ENCODE measurements at places on chromosomes 2 and 18.

GRCh38 chr18:48528861-48529260, 10.0 kb upstream of the CTIF start:
- no peak for DNase-seq

DNA sequence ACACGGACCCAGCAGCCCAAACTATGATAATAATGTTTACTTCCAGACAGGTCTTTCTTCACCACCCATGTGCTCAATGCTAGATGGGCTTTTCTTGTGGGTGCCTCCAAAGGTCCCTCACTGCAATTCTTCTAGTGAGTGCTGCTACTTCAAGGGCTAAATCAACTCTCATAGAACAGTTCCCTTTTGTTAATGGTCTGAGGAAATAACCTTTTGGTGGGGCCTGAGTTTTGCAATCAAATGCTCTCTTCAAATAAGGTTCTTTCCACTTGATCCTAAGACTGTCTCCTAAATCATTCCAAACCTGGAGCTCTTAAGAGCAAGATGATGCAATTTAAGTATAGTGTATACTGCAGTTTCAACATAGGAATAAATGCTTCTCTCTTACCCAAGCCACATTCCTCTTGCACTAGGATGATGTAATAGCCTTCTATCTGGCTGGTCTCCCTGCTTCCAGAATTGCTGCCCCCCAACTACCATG, 6.0 kb downstream of the NEMP2 start:
- DNase-seq, result peak; percentile 47

- DNase-seq, result no peak
Observed at GRCh38 chr2:230843132-230843531, 21.6 kb upstream of the ITM2C start.

GRCh38 chr2:141871913-141872634, 258.7 kb downstream of the LRP1B start:
- DNase-seq, result no peak

DNA sequence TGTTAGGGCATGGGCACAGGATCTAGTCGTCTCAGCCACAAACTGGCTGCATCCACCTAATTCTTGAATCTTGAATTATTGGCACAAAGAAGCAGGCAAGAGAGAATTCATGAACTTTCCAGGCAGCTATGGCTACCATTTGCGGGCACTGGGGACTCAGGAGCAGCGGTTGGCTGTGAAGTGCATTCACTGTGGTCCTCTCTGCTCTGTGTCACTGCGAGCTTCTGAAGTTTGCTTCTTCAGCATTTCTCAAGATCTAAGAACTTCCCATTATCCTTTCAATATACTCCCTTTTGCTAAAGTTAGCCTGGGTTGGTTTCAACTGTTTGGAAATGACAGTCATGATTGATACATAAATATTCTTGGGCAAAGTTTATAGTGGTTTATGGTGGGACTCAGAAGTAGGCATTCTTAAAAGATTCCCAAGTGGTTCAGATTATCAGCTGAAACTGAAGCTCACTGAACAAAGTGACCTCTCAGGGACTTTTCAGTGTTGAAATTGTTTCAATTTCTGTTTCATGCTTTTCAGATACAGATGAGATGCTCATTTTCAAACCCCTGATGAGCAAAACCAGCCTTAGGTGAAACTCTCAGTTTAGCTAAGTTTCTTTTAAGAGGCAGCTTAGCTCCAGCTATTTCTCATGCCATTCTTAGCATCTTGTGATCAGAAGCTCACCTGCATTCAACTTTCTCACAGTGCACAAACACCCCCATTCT, 1258.3 kb upstream of the GYPC start:
- no peak for DNase-seq

- DNase-seq, result no peak
Observed at GRCh38 chr18:29056800-29057199, 879.9 kb upstream of the CDH2 start.

GRCh38 chr2:14773696-14774095, 141.2 kb downstream of the LRATD1 start:
- DNase-seq, result no peak

GRCh38 chr18:2939317-2939716, 73.6 kb downstream of the LPIN2 start:
- no peak for DNase-seq

- no peak for DNase-seq
Observed at GRCh38 chr18:13007248-13007560, 16.0 kb downstream of the CEP192 start.

- no peak for DNase-seq
Observed at GRCh38 chr2:48527226-48527885, 2.6 kb upstream of the STON1 start.

DNA sequence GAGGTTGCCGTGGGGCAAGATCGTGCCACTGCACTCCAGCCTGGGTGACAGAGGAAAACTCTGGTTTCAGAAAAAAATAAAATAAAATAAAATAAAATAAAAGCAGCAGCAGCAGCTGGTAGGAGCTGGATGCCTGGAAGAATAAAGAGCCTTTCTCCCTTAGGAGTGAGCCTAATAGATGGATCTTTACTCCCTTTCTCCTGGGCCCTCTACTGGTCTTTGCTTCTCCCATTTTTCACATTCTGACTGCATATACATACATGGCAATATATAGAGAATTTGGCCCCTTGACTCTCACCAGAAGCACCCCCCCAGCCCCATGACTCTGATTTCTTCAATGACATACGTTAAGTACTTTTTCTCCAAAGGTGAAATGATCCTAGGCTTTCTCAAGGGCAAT, 9.8 kb upstream of the MALT1 start:
- DNase-seq, result no peak

GRCh38 chr2:240702640-240703011, 11.0 kb downstream of the AQP12A start:
- no peak for DNase-seq

DNA sequence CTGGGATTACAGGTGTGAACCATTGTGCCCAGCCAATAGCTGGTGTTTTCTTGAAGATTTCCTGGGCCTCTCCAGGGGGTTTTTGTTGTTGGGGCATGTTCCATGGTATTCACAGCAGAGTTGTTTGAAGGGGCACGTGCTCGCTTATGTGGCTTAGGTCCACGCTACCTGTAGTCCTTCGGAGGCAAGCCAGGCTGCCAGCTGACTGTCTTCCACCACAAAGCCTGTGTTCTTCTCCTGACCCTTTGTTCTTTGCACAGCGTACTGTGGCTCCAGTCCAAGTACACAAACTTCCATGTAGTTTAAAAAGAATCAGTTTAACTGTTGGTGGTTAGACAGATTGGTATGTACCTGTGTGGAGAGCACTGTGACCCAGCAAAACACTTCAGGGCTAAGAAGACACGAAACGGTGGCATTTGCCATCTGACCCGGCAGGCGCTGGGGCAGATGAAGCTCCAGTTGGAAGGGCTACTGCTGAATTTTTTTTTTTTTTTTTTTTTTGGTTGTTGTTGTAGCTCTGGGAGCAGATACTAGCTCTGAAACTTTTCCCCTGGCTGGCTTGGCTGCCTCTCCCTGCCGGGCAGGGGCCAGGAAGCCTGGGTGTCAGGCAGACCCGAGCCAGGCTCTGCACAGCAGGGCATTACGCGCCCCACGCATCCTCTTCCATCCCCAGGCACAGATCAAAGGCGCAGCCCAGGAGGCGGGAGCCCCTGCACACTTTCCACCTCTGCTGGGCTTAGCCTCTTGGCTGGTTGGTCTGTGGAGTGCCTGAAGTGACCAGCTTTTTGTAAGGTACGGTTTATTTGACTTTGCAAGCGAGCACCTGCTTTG, 5.7 kb downstream of the GREB1 start:
- DNase-seq, result no peak

- no peak for DNase-seq
Observed at GRCh38 chr2:111945444-111946293, 47.3 kb downstream of the MERTK start.

DNA sequence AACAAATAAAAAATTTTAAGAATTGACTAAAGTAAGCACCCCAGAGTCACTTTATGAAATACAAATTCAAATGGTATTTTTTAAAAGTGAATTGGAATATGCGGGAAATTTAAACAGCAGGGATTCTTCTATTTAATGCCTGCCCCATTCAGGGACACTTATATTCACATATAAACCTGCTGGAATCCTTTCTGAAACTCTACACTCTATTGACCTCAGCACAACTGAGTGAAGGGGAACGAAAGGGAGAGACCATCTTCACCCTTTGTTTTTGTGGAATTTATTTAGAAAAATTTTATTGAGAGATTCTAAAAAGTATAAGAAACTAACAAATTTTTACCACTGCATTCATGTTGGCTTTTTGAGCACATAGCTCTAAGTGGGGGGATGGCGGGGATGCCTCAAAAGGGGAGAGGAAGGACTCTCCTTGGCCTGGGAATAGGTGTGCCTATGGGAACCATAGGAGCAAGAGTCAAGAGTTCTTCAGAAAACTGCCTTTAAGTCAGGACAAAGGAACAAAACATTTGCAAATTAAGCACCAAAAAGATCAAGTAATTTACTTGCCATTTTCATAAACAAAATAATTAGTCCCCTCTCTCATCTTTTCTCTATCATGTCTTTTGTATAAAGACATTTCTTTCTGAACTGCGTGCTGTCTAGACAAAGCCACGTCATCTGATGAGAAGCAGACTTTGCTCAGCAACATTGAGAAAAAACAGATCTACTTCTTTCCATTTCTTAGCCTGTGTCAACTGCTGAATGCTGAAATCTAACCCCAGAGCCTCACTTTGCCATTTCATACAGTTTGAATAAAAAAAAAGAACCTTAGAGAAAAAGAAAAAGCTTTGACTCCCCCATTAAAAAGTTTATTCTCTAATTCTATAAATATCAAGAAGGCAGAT, 21.6 kb upstream of the FLACC1 start:
- no peak for DNase-seq

- no peak for DNase-seq
Observed at GRCh38 chr18:45481821-45482220, 133.5 kb upstream of the SLC14A2 start.

Data from AG04449 (cell line).